ENCODE measurements at places on chromosomes 3 and 15. TPM values are rescaled to one million over a fixed set of nuclear protein-coding genes. Genes with fewer than 3 reads are reported as not detected.

The IGSF10 gene
- 1.7 TPM for total RNA-seq

The CPLX3 gene
- not detected for total RNA-seq

The TTC23 gene
- 27.4 TPM for total RNA-seq

The SLC24A5 gene
- not detected for total RNA-seq

The RFT1 gene
- total RNA-seq, result 9.9 TPM

The NLGN1 gene
- total RNA-seq, result 2.8 TPM

The SELENOT gene
- 145 TPM for total RNA-seq

The GNAT1 gene
- not detected for total RNA-seq

The TMC3 gene
- not detected for total RNA-seq

The ADAMTS7 gene
- total RNA-seq, result 8.7 TPM

The IQCF5 gene
- not detected for total RNA-seq

The GOLGA6L22 gene
- total RNA-seq, result not detected

The COL6A6 gene
- 0.40 TPM for total RNA-seq

The WDR49 gene
- 0.12 TPM for total RNA-seq

The RASGRF1 gene
- total RNA-seq, result not detected

The IMPG2 gene
- 0.44 TPM for total RNA-seq

The ITIH1 gene
- total RNA-seq, result 0.56 TPM

The ZBED2 gene
- total RNA-seq, result 0.13 TPM

The LYZL4 gene
- total RNA-seq, result not detected

The ZNF621 gene
- total RNA-seq, result 16.0 TPM

The ENTPD3 gene
- 0.31 TPM for total RNA-seq

The GP9 gene
- total RNA-seq, result not detected

The HSPBAP1 gene
- 5.3 TPM for total RNA-seq

The PCSK6 gene
- total RNA-seq, result 0.19 TPM

The STRA6 gene
- total RNA-seq, result 0.06 TPM

The CCNB2 gene
- 25.8 TPM for total RNA-seq

The MUC13 gene
- not detected for total RNA-seq

The RTP4 gene
- total RNA-seq, result 0.99 TPM

The FBXL2 gene
- 12.9 TPM for total RNA-seq

The TM4SF4 gene
- not detected for total RNA-seq

The RASL12 gene
- total RNA-seq, result not detected

The ADAMTS17 gene
- 15.2 TPM for total RNA-seq

The PLCL2 gene
- total RNA-seq, result 8.1 TPM

The CCDC54 gene
- not detected for total RNA-seq

The LRRIQ4 gene
- 0.06 TPM for total RNA-seq

The PDCD7 gene
- total RNA-seq, result 12.0 TPM

The SH3BP5 gene
- 12.2 TPM for total RNA-seq

The FHIT gene
- 0.53 TPM for total RNA-seq

The TMEM212 gene
- total RNA-seq, result not detected

The CAND2 gene
- total RNA-seq, result 4.1 TPM

The SAMMSON gene
- not detected for total RNA-seq

The TERC gene
- total RNA-seq, result 36.7 TPM

The TUBGCP5 gene
- 34.7 TPM for total RNA-seq

The TP63 gene
- total RNA-seq, result 0.12 TPM
